ENCODE measurements at places on chromosomes 13 and 19.

GRCh38 chr13:21219036-21219381 is 42.6 kb downstream of the MRPL57 start:
- DNase-seq = no peak

DNA sequence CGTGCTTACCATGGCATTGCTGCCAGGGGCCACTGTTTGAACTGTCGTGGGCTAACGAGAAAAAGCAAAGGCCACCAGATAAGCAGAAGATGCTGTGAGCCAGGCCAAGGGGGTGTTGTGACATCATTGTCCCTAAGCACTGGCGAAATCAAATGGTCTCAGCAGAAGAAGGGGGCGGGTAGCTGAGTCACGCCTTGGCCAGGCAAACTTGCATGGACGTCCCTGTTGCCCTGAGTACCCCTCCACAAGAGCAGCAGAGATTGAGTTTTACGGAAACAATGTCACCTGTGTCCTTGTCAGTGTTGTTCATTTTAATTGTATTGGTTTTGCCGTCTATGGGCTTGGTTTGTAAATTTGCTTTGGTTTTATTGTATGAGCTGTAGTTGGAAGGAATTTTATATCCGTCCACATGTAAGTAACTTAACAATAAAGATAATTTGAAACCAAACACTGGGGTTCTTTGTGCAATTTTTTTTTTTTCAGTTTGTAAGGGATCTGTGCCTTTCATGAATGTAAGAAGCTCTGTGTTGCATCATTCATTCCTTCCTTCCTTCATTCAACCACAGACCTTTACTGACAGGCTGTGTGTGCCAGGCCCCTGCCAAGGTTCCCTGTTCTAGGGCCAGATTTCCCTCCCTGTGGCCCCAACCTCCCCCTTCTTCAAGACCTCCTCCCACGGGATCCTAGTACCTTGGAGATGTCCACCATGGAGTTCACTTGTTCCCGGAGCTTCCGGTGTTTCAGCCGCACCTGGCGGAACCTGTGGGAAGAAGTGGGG is 12.3 kb downstream of the KCNN4 start:
- DNase-seq = no peak

GRCh38 chr13:89930861-89931260 is 1416.6 kb upstream of the MIR17HG start:
- DNase-seq = no peak

DNA sequence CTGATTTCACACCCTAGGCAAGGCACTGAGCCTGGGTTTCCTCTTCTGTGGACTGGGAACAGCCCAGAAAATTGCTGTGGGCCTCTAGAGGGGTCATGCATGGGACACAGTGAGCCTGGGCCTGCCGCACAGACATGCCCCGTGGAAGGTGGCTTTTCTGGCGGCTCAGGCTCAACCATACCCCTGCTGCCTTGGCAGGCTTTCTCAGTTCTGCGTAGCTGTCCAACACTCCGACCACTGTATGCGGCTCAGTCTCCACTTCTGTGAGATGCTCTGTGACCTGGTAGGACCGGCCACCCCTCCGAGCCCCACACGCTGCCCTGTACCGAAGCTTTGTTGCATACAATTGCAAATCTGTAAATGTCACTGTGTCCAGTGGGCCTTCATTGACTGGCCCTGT is 126.3 kb downstream of the UQCRFS1 start:
- no peak for DNase-seq

GRCh38 chr19:15390814-15391213 is 11.2 kb upstream of the AKAP8 start:
- no peak for DNase-seq

GRCh38 chr19:18762125-18763023 is 28.7 kb downstream of the COMP start:
- no peak for DNase-seq

DNA sequence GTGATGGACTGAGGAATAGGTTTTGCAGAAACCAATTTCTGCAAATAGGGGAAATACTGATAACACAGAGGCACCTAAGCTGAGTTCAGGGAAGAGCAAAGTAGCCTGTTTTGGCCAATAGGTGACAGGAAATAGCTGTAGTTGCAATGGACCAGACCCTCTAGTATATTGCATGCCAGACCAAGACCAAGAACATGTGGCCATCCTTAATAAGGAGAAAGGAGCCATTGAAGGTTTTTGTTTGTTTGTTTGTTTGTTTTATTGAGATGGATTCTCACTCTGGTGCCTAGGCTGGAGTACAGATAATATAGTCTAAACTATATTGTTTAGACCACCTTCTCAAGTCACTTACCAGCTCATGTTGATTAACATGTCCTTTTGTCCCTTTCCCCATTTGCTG is 101.5 kb downstream of the ZNF557 start:
- DNase-seq = no peak

- DNase-seq = no peak
Observed at GRCh38 chr13:75220861-75221260, 261.1 kb downstream of the TBC1D4 start.

DNA sequence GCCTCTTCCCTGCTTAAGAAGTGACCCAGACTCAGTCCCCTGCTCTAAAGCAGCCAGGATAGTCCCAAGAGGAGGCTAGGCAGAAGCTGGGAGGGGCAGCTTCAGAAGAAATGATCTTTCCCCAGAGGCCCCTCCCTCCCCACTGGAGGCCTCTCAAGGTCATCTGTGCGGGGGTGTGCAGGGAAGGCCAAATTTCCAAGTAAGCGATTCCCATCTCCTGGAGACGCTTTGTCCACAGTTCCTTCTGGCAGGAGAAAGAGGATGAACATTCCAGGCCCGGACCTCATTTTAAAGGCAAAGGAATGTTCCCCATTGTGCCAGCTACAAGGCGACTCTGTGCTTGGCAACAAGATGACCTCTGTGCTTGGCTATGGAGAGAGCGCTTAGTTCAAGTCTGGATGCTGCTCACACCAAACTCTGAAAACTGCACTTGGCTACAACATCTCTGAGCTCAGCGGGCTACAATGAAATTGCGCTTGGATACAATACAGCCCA is 23.5 kb downstream of the COL5A3 start:
- no peak for DNase-seq

- DNase-seq = no peak
Observed at GRCh38 chr13:106348075-106348840, 187.2 kb downstream of the EFNB2 start.

GRCh38 chr13:33152389-33152788 is 133.2 kb downstream of the STARD13 start:
- DNase-seq = no peak

- no peak for DNase-seq
Observed at GRCh38 chr13:23845105-23845725, 44.0 kb downstream of the MIPEP start.

DNA sequence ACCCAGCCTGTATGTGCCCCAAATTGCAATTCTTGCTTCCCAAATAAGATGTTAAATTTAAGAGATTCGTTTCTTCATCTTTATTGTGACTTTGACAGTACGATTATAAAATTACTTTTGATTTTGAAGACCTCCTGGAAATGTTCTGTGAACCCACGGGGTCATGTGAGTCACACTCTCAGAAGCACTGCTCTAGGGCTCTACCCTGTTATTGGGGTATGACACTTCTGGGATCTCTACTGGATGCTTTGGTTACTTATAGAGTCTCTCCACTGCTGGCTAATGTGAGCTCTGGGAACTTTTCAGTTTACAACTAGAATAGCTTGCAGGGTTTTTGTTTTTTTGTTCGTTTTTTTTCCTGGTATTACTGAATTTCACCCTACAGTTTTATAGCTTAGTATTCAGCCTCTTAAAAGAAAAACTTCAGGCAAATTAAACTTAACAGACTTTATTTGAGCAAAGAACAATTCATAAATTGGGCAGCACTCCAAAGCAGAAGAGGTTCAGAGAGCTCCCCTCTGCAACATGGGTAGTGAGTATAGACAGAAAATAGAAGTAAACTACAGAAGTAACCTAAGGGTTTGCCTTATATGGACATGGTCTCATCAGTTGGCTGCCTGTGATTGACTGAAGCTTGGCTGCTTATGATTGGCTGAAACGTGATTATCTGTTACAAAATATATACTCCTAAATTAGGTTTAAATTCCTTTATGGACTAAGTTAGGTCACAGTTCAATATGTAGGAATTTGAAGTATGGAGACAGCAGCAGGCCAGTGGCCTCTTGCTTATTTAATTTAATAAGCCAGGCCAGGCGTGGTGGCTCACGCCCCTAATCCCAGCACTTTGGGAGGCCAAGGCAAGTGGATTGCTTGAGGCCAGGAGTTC is 28.5 kb upstream of the PSPC1 start:
- DNase-seq = no peak

GRCh38 chr13:110779022-110779421 is 65.5 kb downstream of the ING1 start:
- no peak for DNase-seq

DNA sequence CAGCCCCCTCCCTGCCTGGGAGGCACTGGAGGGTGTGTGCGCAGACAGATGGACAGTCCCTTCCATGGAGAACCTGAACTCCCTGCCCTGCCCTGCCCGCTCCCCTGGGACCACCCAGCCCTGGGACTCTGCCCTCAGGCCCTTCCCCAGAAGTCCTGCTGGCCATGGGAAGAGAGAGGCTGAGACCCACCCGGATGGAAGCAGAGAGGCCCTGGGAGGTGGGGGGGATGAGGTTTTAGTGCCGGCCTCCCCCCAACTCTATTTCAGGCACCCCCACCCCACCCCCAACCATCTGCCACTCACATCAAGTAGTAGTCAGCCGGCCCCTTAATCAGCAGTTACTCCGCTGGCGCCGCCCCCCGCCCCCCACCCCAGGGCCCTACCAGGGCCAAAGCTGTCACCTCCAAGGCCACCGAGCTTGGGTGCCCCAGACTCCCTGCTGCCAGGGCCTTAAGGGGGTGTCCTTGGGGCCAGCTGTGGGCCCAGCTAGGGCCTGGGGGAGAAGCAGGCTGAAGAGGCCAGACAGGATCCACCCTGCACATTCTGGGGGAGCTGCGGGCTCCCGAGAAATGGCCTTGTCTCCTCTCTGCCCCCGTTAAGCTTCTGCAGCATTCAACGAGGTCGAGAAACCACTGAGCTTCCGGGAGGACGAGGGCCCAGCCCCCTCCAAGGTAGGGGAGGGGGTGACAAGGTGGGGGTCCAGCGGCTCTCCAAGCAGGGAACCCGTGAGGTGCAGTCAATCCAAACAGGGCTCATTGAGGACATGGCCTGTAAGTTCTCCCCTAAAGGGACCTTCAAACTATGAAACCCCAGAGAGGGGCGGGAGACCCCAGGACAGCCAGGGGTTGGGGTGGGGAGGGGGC is 17.4 kb downstream of the NMRK2 start:
- DNase-seq = no peak

GRCh38 chr19:12933287-12934072 is at the start of gene FARSA:
TSS of gene FARSA (minus strand) at chr19:12933711. CDS start at chr19:12933696, 15 bp downstream.
- peak; percentile 90 for DNase-seq

- DNase-seq = peak; percentile 57
Observed at GRCh38 chr13:21849323-21849722, 178.4 kb downstream of the FGF9 start.

- DNase-seq = no peak
Observed at GRCh38 chr13:51137250-51137649, 26.2 kb upstream of the C13orf42 start.

- peak; percentile 51 for DNase-seq
Observed at GRCh38 chr13:61880578-61881283, 465.1 kb upstream of the PCDH20 start.

GRCh38 chr13:83618966-83619365 is 263.3 kb downstream of the SLITRK1 start:
- DNase-seq = no peak

DNA sequence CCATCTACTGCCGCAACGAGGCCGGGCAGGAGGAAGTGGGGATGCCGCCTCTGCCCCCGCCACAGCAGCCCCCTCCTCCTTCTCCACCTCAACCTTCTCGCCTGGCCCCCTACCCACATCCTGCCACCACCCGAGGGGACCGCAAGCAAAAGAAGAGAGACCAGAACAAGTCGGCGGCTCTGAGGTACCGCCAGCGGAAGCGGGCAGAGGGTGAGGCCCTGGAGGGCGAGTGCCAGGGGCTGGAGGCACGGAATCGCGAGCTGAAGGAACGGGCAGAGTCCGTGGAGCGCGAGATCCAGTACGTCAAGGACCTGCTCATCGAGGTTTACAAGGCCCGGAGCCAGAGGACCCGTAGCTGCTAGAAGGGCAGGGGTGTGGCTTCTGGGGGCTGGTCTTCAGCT is 3.4 kb upstream of the NUP62 start:
- DNase-seq = peak; percentile 86

DNA sequence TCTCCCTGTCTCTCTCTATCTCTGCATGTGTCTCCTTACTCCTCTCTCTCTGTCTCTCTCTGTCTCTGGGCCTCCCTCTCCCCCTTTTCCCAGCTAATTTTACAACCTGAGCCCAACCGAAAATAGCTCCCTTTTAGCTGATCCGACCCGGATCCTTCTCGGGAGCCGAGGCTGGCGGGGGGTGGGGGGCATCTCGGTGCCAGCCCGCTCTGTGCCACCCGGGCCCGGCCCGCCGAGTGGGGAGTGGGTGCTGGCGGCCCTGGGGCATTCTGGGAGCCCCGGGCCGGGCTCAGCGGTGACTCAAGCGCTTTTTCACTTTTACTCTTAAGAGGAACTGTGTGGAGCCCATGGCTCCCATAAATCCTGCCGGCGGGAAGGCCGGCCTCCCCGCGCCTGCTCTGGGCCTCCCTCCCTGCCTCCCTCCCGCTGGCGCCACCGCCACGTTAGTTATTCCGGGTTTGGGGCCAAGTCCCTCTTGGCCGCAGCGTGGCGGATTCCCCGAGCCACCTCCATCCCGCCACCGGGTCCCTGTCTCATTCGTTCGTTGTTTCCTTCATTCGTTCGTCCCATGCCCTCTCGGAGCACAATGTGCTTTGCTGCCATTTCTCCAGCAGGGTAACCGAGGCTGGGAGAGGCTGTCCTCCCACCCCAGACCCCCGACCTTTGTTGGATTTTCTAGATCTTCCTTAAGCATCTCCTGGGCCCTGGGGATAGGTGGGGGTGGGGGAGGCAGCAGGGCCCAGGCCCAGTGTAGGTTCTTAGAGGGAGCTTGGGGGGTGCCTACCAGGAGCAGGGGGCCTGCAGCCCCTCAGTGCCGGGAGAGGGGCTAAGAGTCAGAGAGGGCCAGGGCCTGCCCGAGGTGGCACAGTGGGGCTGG is 3.2 kb downstream of the NFIC start:
- DNase-seq = no peak

DNA sequence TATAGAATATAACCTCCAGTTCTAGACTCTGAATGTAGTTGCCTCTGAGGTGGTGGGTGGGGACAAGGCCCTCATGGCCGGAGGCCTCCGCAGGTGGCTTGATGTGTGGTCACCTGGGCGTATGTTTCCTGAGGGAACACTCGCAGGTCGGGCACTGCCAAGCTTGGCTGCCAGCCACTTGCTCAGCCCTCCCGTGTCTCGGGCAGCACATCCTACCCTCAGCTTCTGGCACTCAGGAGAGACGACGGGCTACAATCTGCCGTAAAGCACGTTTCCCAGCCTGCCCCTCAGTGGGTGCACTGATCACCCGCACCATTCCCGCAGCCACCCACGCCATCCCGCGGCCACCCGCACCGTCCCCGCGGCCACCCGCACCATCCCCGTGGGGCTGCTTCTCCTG is 15.2 kb downstream of the THOP1 start:
- no peak for DNase-seq

- DNase-seq = no peak
Observed at GRCh38 chr13:72181661-72182060, 314.7 kb upstream of the DACH1 start.

- no peak for DNase-seq
Observed at GRCh38 chr13:19069684-19070397, 111.8 kb downstream of the TUBA3C start.
